Body of pancreas (tissue), 4 donors: ENCODE measurements at places on chromosomes 2 and 18.

- no peak for DNase-seq
These were observed 327.0 kb upstream of the HS6ST1 start for GRCh38 chr2:128645631-128646030.

- DNase-seq, result no peak
These were observed 13.1 kb downstream of the QPCT start for GRCh38 chr2:37357530-37357929.

DNA sequence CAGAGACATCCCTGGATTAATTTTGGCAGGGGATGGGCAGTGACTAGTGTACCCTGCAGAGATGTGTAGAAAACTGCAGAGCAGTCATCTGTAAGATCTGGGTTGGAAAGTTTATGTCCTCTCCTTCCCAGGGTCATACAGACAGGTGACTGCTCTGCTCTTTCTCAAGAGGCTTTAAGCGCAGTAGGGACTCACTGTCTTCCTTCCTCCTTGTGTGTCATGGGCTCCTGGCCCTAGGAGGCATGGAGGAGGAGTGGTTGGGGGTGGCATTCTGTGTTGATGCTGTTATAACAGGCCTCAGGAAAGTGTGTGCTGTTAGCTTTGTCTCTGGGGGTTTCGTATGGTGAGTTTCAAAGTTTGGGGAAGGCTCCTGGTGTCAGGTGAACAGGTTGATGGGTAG, 130.5 kb upstream of the MGAT5 start:
- no peak for DNase-seq

- DNase-seq, result no peak
These were observed 93.6 kb downstream of the FTCDNL1 start for GRCh38 chr2:199757233-199757870.

DNA sequence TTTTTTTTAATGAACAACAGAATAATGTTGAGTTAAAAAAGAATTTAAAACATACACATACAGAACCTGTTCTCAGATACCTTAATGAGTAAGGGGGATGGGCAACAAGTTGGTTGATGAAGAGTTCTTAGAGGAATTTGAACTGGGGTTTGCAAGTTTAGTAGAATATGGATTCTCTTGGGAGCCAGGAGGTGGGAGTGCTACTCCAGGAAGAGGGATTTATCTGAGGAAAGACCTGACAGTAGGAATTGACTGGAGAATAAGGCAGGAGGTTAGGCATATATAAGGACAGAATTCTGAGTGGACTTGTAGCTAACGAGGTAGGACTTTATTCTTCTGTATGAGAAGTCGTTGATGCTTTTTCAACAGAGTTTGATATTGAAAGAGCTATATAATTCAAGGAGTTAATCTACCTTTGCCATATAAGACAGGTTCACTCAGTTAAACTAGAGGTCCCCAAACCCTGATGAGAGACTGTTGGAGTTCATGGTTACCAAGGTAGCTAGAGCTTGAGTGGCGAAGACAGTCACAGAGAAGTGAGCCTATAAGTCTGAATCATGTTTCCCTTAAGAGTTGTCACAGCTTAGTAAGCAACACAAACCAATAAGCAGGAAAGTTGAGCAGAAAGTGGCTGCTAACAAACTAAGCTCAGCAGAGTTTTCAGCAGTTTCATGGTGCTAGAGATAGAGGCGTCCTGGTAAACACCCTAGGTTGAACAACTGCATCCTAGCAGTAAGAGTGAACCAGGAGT, 88.2 kb downstream of the NCOA1 start:
- no peak for DNase-seq

- no peak for DNase-seq
These were observed 21.9 kb downstream of the APCDD1 start for GRCh38 chr18:10476338-10476791.

- DNase-seq, result no peak
These were observed 51.4 kb upstream of the TMEM87B start for GRCh38 chr2:112003576-112004252.

DNA sequence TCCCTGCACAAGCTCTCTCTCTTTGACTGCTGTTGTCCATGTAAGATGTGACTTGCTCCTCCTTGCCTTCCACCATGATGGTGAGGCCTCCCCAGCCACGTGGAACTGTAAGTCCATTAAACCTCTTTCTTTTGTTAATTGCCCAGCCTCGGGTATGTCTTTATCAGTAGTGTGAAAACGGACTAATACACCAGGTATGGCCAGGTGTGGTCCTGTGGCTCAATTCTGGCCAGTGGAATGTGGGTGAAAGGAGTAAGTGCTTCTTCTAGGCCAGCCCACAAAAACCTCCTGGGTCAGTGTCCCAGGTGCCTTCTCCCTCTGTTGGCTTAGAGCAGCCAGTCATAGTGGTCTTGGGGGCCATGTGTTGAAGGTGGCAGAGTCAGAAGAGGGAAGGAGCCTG, 57.0 kb downstream of the PRKCE start:
- no peak for DNase-seq

DNA sequence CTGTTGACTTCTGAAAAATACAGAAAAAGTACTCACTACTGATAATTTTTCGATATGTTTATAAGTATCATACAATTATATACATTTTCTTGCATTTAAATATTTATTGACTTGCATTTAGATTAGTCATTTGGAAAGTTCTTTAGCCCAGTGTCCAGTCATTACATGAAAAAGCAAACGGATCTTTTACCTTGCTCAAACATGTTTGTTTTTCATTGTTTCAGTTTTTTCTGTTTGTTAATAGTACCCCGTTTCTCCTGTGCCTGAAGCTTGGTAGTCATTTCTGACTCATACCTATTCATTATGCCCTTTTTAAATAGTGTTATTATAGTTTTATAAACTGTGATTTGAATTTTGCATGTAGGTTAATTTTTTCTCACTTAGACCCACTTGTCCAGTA, 28.1 kb downstream of the CEP192 start:
- no peak for DNase-seq

GRCh38 chr2:176907341-176907740, 305.3 kb upstream of the HNRNPA3 start:
- DNase-seq, result no peak

- no peak for DNase-seq
These were observed 364.3 kb upstream of the LRP1B start for GRCh38 chr2:142495141-142495540.
